Hematopoietic multipotent progenitor cell treated with erythropoietin and hydrocortisone succinate and interleukin-3 and kit ligand, for 15 days (in vitro differentiated cells): ENCODE measurements at places on chromosomes 5 and 9.

- DNase-seq = no peak
These were observed 1.2 kb upstream of the GALNT10 start for GRCh38 chr5:154189256-154189818.

- DNase-seq = no peak
These were observed 80.7 kb downstream of the GLDC start for GRCh38 chr9:6564868-6565267.

DNA sequence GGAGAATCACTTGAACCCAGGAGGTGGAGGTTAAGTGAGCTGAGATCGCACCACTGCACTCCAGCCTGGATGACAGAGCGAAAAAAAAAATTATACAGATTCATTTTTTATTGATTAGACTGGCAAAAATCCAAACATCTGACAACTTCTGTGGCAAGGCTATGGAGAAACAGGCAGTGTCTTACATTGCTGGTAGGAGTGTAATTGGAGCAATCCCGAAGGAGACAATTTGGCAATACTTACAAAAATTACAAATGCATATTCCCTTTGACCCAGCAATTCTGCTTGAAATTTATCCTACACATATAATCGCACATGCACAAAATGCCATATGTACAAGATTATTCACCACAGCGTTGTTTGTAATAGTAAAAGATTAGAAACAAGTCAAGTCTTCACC, 86.8 kb downstream of the MAPKAP1 start:
- no peak for DNase-seq

DNA sequence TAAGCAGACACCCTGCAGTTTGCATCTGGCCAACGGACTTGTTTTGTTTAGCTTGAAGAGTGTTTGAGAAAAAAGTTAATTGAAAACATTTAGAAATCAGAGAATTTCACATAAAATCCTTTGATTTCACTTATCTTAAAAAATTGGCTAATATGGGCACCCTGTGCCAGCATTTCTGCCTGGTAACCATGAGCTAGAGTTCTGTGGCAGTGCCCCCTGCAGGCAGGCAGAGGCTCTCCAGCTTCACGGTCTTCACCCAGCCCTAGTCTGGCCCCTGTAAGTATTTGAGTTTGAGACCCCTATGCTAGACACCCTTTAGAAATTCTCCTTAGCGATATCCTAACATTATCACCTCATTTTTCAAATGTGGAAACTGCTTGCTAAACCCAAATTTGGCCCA, 18.8 kb upstream of the FANCC start:
- no peak for DNase-seq

- no peak for DNase-seq
These were observed 4.4 kb upstream of the RAPGEF1 start for GRCh38 chr9:131744171-131744719.

GRCh38 chr5:172007175-172008110, 1.0 kb upstream of the FBXW11 start:
- peak; percentile 24 for DNase-seq

DNA sequence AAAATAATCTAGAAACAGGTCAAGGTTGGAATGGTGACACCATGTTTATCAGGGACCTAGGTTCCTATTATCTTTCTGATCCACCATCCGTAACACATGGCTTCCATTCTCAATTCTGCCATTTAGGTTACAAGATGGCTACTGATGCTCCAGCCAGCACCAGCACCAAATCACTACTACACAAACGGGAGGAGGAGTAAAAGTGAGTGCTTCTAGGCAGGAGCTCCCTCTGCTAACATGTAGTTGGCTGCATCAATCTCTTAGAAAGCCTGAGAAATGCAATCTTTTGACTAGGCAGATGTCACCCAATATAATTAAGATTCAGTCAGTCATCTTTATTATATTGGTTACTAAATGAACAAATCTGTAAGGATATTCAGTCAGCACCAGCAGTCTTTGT, 515.9 kb downstream of the RAB3C start:
- DNase-seq = no peak

- no peak for DNase-seq
These were observed 134.5 kb downstream of the FRMD3 start for GRCh38 chr9:83403527-83404238.

- no peak for DNase-seq
These were observed 233.6 kb downstream of the SAXO1 start for GRCh38 chr9:18799428-18799827.

- no peak for DNase-seq
These were observed 106.9 kb downstream of the UGCG start for GRCh38 chr9:112003538-112003937.

DNA sequence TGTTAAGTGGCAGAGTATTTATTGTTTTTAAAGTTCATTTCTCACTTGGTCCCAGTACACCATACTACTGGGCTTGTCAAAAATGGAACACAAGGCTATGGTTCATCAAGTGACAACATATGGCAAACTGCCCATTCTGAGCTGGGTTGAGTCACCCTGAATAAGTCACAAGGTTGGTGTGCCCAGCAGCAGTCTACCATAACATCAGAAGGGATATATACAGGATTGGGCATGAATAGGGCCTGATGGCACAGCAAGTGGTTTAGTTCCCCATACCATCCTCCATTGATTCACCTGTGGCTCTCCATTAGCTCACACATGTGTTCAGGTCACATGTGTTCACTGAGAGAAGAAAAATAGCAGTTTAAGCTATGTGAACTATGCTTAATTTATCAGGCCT, 249.8 kb upstream of the PRDM9 start:
- no peak for DNase-seq

- no peak for DNase-seq
These were observed 8.2 kb downstream of the COL27A1 start for GRCh38 chr9:114163517-114163951.

DNA sequence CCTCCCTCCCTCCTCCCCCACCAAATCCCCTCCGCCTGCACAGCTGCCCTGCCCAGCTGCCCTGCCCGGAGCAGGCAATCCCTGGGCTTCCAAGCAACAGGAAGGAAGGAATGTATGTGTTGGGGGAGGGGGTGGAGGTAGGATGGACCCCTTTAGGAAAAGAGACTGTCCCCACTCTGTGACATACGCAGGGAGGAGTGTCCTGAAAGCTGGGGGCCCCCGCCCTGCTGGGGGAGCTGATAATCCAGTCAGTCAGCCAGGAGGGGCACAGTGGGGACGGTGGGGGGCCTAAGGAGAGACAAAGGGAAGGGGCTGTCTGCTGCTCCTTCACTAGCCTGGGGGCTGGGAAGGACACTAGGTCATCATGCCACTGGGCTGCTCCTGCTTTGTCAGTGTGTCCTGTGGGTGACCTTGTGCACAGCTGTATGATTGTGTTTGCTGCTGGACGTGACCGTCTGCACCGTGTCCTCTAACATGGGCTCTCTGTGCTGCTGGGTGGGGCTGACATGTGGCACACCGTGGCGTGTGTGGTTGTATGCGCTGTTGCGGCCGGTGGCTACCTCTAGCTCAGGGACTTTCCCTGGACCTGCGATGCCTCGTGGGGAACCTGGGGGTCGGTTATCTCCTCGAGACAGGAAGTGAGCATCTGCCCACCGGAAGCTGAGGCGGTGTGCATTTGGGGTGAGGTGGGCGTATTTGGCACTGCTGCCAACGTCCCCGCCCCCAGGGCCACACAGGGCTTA, 3.0 kb downstream of the N4BP3 start:
- DNase-seq = no peak

DNA sequence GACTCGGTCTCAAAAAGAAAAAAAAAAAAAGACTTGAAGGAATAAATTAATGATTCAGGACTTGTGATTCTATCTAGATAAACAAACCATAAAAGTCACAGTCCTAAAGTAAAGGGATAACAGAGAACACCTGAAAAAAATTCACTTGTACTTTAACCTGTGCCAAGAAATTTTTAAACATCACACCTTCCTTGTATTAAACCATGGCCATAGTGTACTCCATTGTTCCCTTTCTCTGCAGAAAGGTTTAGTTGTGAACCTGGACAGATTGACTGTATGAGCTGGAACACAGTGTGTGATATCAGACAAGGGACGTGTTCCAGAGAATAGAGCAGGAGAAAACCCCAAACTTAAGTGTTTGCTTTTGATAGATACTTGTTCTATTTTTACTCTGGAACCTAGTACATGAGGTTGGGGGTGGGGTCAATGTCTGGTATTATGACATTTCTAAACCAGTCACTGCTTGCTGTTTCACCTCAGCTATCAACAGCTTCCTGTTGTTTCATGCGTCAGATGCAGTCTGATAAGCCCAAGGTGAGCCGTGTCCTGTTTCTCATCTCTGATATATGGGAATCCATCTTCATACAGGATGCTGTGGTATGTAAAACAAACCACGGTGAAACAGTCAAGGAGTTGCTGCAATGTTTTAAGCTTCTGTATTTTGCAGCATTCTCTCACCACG, 62.5 kb upstream of the ITGA1 start:
- DNase-seq = no peak

DNA sequence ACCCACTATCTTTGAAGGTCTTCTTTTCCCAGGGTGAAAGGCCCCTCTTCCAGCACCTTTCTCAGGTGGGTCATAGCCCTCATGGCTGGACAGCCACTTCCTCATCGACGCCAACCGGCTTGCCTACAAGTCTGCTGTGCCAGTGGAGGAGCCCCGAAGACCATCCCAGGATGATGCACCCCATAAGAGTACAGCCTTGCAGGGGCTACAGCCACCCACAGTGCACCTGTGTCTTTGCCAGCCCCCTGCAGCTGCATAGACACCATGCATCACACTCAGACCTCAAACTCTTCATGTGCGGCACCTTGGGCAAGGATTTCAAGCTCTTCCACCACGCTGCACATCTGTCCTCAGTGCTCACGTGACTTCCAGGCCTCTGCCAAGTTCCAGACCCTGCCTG, 173.4 kb downstream of the SLF1 start:
- no peak for DNase-seq

- DNase-seq = no peak
These were observed 106.9 kb upstream of the VCAN start for GRCh38 chr5:83364312-83365299.

DNA sequence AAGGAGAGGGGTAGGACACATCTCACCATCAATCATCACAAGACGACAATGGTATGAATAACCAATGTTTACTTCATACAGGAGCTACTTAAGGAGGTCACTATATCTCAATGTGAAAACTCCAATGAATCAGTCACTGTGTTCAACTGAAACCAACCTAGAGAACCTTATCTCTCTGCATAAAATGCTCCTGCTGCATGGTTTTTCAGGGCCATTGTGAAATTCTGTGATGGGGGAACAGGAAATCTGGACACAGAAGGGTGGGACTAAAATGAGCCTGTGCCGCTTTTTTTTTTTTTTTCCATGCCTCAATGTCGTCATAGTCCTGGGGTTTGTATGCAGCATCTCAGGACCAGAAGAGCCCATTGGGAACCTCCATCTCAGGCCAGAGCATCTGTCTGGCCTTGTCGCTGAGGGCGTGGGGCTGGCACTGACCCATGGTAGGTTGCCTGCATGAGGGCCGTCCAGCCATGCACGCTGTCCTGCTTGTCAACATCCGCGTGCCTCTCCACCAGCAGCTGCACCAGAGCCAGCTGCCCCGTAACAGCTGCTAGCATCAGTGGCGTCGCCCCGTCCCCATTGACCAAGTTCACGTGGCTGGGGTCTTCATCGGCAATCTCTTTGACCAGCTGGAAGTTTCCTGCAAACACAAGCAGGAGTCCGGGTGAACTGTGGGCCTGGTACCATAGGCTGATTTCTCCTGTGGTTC, 12.7 kb downstream of the ANKS6 start:
- no peak for DNase-seq

- DNase-seq = no peak
These were observed 4.6 kb upstream of the ERCC6L2 start for GRCh38 chr9:95870906-95871305.

DNA sequence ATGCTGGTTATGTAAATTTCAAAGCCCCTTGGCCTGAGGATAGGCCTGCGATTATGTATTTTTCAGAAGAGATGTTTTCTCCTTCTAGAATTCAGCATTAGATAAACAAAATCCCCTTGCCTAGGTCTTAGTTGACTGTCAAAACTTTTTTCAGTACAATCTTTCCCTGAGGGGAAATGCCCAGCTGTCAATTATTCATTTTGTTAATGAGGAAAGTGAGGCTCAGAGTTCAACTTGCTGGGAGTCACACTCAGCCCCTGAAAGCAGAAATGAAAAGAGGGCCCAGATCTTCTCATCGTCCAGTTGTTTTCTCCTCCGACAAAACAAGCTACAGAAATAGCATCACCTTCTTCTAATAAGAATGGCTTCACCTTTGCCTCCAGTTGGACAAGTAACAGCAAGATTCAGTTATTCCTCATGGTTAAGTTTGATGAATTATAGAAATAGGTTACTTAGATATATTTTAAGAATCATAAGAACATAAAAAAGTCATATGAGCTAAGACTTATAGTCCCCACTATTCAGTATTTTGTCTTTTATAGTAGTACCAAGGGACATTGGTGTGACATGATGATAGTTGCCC, 627.1 kb upstream of the WWC1 start:
- DNase-seq = no peak

DNA sequence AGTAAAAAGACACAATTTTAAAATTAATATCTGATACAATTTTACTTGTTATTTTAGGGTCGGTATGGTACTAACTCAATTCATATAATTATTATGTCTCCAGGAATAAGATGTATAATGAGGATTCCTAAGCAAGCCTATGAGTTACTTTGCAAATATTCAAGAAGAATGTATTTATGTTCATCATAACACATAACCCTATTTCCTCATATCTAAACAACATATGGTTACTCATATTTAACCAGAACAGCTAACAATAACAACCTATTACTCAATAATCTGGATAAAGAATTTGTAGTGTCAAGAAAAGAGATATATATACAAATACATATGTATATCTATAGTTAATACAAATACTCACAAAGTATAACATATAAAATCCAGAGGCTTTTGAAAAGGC, 285.9 kb downstream of the ARL15 start:
- no peak for DNase-seq

- DNase-seq = no peak
These were observed 304.1 kb downstream of the MAT2B start for GRCh38 chr5:163809473-163809872.

GRCh38 chr9:87684627-87685219, 41.2 kb upstream of the CTSL start:
- peak; percentile 68 for DNase-seq

GRCh38 chr5:36108758-36109460, 42.2 kb upstream of the UGT3A2 start:
- no peak for DNase-seq

DNA sequence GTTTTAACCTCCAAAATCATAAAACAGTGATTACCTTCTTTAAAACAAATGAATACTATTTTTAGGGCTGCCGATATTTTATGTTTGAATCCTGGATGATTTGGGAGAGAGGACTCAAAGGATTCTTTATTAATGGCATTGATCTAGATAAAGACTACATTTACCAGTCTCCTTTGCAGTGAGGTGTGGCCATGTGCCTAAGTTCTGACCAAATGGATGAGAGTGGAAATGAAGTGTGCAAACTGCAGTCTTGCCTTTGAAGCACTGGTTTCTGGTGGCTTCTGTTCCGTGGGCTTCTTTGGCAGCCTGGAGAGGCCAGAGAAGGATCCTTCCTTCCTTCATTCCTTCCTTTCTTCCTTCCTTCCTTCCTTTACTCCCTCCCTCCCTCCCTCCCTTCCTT, 24.3 kb upstream of the GDA start:
- no peak for DNase-seq

GRCh38 chr5:171847026-171847425, 61.4 kb downstream of the SMIM23 start:
- no peak for DNase-seq
